Activated T-cell treated with anti-CD3 and anti-CD28 coated beads, Interleukin-2, amount 50 U/mL, for 48 hours (primary cell): ENCODE measurements at places on chromosomes 1 and 21.

GRCh38 chr1:45557422-45557944, 6.9 kb downstream of the AKR1A1 start:
- DNase-seq = no peak

- DNase-seq = no peak
These were observed 759 bp downstream of the AMPD2 start for GRCh38 chr1:109620401-109620791.

DNA sequence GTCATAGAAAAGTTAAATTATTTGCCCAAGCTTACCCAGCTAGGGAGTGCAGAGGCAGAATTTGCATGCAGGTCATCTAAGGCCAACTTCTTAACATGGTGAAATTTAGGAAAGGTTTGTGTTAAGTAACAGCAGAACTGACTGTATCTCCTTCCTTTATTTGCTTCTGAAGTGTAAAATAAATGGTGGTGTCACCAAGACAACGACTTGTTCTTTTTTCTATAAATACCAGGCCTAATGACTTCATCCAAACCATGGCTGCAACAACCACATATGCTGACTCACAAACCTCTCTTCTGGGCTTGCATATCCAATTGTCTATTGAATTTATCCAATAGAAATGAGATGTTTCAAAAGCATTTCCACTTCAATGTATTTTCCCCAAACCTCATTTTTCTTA, 19.1 kb downstream of the COL24A1 start:
- no peak for DNase-seq

DNA sequence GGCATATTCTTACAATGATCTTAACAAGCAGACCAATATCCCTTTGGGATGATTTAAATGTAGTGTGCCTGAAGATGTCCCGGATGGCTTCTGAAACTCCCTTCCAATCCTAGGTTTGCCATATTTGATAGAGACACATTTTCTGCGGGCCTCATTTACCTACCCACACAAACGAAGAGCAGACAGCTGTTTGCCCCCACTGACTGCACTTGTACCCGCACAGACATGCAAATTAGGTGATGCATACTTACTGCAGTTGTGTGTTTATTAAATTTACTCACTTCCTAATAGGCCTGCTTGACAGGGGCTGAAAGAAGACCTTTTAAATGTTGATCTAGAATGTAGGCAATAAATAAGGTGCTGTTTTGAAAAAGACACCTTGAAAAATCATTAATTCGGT, 257.9 kb upstream of the RRP15 start:
- DNase-seq = no peak

DNA sequence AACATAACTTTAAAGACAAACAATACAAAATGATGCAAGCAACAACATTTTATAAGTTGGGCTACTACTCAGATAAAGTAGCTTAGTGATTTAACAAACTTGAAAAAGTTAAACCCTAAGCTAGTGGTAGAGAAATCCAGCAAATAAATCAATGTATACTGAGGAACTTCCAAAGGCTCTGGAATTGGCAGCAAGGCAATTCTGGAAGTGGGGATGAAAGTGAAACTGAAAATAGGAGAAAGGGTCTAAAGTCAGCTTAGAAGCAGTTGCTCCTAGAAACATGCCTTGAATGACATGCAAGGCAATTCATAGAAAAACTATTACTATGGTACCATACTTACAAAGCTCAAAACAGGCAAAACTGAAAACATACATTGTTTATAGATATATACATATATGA, 90.0 kb upstream of the CAMK1G start:
- DNase-seq = no peak

GRCh38 chr1:150110116-150110515, 39.6 kb upstream of the PLEKHO1 start:
- no peak for DNase-seq

DNA sequence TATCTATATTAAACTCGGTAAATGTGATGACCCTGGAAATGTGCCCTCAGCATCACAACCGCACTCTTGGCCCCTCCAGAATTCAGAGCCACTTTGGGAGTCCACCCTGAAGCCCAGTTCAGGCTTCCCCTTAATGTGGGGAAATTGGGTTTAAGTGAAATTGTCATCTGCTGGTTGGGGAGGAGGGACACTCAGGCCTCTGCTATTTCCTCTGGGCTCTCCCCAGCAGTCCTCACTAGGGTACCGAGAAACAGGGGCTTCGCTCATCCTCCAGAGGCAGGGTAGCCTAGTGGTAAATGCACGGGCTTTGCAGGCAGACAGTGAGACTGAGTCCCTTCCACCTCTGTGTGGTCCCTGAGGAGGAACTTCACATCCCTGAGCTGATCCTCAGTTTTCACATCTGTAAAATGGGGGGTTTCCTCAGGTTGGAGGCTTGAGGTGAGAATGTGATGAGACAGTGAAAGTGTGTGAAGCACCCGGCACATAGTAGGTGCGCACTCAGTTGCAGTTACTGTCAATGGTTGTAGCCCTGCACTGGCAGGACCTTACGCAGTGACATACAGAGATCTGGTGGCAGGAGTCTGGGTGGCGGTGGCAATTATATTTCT, 14.6 kb upstream of the WNT4 start:
- no peak for DNase-seq

DNA sequence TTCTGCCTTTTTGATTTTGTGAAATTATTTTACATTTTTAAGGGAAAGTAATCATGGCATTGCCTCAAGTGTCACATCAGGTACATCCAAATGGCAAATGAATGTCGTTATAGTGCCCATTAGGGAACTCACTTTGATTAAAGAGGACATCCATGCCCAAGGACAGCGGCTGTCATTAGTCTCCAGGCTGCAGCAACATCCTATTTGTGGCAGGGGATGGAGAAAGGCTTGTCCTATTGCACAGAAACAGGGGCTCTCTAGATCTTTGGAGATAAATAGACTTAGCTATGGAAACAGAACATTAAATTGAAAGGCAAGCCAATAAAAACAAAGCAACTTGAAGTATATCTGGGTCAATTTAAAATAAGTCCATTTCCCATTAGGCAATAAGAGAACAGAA, 439.3 kb downstream of the NEGR1 start:
- no peak for DNase-seq

DNA sequence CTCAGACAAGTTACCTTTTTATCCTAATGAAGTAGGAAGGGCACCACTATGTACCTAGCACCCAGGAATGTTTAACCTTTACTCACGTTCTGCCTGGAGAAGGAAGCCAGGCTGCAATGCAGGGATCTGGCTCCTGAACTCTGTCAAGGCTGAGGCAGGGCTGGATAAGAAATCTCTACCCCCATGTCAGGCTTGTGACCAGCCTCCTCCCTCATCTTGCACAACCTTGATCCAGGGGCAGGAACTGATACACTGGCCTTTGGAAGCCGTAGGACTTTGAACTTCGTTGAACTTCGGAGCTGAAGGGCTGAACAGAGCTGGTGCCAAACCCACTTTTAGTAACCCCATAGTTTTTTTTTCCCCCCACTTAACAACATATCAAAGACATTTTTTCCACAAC, 8.0 kb upstream of the AKR1A1 start:
- DNase-seq = no peak

DNA sequence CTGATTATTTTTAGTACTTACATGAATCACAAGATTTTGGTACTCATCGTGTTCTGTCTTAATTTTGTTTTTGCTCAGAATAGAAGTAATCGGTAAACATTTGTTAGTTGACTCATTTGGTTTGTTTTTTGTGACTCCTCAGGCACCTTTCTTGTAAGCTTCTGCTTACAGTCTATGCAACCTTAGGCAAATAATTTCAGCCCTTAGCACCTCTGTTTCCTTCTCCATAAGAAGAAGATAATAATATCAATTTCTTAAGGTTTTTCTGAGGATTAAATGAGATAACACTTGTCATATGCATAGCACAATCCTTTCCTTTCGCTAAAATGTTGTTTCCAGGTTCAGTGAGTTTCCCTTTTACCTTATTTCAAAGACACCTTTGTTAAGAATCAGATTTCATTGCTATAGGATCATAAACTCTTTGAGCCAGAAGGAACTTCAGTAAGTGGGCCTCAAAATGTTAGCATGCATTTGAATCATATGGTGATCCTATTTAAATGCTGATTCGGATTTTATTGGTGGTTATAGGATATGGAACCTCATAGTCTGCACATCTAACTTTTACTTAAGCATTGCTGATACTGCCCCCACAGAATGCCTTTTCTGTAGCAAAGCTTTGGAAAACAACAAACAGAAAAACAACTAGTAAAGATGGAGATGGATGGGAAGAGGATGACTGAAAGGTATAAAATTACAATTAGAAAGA, 272.7 kb upstream of the CACYBP start:
- no peak for DNase-seq

DNA sequence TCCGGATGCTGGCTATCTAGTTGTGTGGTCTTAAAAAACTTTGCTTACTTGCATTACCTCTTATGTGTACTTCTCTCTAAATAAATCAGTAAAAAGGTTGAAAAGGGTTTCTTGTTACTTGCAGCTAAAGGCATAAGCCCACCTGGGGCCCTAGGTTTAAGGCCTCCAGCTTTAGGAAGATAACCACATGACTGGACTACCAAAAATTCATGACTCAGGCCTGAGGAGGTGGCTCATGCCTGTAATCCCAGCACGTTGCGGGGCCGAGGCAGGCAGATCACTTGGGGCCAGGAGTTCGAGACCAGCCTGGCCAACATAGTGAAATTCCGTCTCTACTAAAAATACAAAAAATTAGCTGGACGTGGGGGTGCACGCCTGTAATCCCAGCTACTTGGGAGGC, 142.9 kb downstream of the APP start:
- no peak for DNase-seq

DNA sequence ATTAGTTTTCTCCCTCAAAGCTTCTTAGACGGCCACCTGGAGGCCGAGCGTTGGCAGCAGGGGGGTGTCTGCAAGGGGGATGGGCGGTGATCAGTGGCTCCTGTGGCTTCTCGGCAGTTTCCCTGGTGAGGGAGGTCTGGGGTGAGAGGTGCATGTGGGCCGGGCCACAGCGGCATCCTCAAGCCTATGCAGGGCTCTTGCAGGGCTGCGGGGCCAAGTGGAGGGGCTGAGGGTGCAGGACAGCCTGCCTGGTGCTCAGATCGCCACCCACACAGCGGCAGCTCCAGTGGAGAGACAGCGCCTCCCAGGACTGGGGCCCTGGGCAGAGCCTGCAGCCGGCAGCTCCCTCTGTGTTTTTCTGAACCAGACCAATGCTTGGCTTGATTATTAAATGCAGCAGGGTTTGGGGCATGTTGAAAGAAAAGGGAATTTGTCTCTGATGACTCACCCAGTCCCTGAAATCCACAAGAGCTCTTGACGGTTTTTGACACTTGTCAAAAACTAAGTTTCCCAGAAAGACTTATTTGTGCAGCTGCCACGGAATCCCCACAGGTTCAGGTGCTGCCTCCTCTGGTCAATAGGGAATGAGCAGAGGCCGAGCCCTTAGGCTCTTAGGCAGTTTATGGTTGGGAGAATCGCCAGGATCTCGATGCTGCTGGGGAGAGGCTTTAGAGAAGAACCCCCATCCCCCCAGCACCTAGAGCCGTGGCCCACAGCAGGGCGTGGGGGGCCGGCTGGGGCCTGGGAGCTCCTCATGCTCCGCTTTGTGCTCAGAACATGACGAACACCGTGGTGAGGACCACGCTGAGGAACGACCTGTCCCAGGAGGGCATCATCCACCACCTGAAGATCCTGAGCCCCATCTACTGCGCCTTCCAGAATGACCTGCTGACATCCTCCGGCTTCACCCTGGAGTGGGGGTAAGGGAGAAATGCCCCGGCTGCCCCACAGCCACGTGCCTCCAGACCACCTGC, 54.7 kb downstream of the UMODL1 start:
- no peak for DNase-seq

- no peak for DNase-seq
These were observed 423 bp downstream of the URB1 start for GRCh38 chr21:32392299-32392879.

DNA sequence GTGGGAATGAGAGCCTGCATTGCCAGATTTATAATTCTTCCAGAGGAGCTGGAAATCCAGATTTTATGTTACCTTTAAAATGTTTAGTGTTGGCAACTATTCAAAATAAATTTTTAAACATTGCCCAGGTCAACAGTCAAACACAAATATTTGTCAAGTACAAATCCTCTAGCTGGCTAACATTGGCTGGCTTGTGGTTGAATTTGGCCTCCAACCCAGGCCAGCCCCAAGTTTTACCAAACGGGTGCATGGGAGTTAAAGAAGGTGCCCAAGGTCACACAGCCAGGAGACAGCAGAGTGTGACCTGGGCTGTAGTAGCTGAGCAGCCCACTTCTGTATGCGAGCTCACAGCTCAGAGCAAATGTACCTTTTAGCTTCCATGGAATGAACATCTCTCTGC, 240.6 kb downstream of the DSCAM start:
- DNase-seq = no peak

DNA sequence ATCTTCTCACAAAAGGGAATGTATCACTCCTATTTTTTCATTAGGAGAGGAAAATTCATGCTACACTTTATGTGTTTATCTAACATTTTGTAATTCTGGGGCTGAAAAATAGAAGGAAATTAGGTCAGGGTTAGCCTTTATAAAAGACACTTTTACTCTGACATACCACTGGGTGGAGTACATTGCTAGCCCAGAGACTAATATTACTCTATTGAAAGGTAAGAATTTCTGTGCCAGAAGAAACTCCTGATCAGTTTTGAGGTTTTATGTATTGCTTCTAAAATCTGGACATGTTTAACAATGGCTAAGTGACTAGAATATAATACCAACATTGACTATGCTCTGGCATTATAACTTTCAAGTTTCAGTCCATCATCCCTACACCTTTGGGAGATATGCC, 724.6 kb downstream of the USP25 start:
- DNase-seq = no peak

- DNase-seq = no peak
These were observed 27.5 kb downstream of the FUBP1 start for GRCh38 chr1:77951328-77951727.

DNA sequence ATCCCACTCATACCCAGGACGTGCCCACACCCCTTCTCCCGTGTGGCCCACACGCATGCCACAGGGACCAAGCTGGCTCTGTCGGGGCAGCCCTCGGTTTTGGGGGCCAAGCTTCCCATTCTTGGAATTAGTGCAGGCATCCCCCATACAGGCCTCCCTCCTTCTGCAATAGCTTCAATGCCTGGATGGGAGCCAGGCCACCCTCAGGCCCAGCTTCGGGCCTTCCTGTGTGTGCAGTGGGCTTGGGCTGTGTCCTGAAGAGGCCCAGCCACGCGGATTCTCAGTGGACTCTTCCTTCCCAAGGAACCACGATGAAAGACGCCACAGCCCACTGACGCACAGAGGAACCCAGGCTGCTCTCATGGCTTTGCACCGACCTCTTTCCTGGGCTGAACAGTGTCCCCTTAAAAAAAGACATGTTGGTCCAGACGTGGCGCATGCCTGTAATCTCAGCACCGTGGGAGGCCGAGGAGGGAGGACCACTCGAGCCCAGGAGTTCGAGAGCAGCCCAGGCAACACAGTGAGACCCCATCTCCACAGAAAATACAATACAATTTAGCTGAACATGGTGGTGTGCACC, 3.4 kb downstream of the KRTAP10-11 start:
- no peak for DNase-seq

DNA sequence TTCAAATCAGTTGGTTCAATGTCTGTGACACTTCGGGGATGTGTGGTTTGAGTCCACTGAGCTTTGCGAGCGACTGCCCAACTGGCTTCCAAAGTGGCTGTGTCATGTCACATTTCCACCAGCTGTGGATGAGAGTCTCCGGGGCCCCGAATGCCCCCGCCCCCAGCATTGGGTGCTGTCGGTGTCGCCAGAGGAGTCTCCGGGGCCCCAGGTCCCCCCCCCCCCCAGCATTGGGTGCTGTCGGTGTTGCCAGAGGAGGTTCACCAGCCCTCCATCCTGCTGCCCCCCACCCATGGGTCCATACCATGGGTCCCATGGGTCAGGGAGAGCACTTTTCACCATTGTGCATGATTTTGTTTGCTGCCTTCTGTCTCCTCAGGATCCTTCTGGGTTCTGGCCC, 9.0 kb upstream of the SMYD3 start:
- DNase-seq = no peak

GRCh38 chr1:200226268-200226968, 183.4 kb downstream of the ZNF281 start:
- DNase-seq = peak; percentile 43
